ENCODE measurements at places on chromosomes 5 and 9. TPM values are rescaled to one million over a fixed set of nuclear protein-coding genes. Genes with fewer than 3 reads are reported as not detected.

ZNF454 gene
- 9.0 TPM for total RNA-seq

TAS2R1 gene
- not detected for total RNA-seq

HTR1A gene
- 20.4 TPM for total RNA-seq

GABRA1 gene
- 29.8 TPM for total RNA-seq

NSG2 gene
- total RNA-seq = 942 TPM

KCNIP1 gene
- total RNA-seq = 15.5 TPM

NXNL2 gene
- total RNA-seq = 0.41 TPM

VCAN gene
- 269 TPM for total RNA-seq

HTR4 gene
- total RNA-seq = 1.2 TPM

ADAMTS16 gene
- total RNA-seq = 3.7 TPM

C7 gene
- total RNA-seq = 8.2 TPM

RMRP gene
- 133,388 TPM for total RNA-seq

ORM1 gene
- 0.82 TPM for total RNA-seq

FIBCD1 gene
- total RNA-seq = 0.82 TPM

SCGB3A2 gene
- total RNA-seq = not detected

ANKRD34B gene
- total RNA-seq = 0.41 TPM

BAAT gene
- total RNA-seq = under 0.01 TPM

SAPCD2 gene
- total RNA-seq = 1.2 TPM

IL17B gene
- total RNA-seq = not detected

SPINK5 gene
- total RNA-seq = not detected

TMEM252 gene
- not detected for total RNA-seq

Measured in frontal cortex (tissue), 4 donors.